AML-193 (cell line): ENCODE measurements at places on chromosomes 13 and 19.

DNA sequence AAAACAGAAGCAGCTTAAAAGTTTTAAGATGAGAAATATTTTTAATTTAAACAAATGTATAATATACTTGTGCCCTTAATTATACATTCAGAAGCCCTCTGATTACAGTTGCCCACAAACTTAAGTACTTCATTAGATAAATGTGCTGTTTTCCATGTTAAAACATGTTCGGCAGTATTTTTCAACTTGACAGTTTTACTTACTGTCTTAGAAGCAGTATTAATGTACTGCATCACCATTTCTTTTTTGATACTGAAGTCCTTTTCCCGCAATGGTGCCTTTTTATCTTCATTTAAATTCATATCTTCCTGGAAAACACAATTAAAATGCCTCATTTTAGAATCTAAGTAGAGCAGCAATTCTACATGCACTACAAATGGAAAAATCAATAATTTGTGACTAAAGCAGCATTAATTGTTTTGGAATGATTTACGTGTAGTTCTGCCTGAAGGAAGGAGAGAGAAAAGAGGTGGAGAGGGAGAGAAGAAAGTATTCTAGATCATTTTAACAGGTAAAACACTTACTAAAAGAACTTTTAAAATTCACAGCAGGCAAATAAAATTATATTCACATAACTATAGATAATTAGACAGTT, 70.2 kb downstream of the DIAPH3 start:
- no peak for DNase-seq

DNA sequence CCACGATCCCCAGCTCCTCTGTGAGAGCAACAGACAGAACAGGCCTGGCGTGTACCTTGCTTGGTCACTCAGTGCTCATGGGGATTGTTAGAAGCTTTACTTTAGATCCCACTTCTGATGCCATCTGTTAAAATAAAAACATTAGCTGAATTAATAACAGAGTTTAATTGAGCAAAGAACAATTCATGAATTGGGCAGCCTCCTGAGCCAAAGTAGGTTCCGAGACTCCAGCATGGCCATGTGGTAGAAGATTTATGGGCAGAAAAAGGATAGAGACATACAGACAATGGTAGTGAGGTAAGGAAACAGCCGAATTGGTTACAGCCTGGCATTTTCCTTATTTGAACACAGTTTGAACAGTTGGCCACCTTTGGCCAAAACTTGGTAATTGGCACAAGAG, 223.9 kb upstream of the TRPC4 start:
- DNase-seq, result no peak

- DNase-seq, result no peak
Observed at GRCh38 chr13:26653310-26653709, 95.8 kb downstream of the WASF3 start.

DNA sequence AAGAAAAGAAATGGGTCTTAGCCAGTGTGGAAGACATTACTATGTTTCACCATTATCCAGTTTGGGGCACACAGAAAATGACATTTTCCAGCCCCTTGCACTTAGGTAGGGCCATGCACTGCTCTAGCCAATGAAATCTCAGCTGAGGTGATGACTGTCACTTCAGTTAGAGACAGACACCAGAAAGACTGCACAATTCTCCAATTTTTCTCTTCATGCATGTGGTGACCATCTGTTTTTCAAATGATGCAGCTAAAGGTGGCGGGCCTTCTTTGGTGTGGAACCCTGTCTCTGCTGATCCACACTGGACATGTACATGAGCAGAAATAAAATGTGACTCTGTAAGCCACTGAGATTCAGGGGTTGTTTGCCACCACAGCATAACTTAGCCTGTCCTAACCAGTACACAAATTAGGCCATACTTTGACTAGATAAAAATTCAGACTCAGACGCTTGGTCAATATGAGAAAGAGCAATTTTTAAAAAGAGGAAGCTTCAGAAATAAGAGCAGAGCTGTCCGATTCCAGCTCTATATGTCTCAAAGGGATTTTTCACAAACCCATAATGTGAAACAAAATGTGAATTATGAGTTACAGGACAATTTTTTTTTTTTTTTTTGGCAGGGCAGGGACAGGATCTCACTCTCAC, 6.7 kb downstream of the ZNF565 start:
- DNase-seq, result no peak

- DNase-seq, result no peak
Observed at GRCh38 chr13:39462428-39462827, 140.6 kb downstream of the LHFPL6 start.

DNA sequence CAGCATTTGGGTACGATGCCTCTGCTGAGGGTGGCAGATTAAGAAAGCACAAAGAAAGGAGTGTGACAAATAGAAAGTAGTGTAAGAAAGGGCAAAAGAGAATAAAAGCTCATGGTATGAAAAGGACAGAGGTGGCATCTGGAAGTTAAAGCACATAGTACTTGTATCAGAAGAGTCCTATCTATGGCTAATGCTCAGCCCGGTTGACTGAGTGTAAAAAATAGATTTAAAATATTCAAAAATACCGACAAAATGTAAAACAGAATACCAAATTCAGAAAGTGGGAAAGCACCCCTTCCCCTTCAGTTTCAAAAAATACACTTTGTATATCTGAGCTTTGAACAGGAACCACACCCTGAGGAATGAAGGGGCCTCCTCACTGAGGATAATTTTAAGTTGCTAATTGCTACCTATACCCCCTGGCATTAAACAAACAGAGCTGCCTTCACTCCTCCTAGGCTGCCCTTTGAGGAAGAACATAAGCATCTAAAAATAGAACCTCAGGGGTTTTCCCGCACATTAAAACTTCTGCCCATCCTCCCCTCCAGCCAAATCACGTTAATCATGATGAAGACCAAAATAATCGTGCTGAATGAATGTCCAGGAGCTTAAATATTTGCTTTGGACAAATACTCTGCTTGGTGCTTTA, 43.3 kb downstream of the DLEU7 start:
- no peak for DNase-seq

DNA sequence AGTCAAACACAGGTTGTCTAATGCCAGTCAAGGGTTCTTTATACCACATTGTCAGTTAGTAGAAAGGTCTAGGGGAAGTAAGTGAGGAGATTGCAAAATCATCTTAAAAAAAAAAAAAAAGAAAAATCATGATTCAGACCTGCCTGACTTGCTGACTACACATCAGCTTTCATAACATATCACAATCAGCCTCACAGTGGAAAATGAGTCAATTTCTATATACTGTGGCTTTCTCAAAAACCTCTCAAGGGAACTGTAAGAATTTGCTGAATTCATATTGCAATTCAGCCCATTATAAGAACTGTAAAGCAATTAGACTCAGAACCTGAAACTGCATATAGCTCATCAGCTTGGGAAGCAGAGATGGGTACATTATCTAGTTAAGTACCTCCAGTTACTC, 75.3 kb upstream of the GPC6 start:
- DNase-seq, result peak; percentile 84

- DNase-seq, result no peak
Observed at GRCh38 chr19:1720237-1720636, 33.1 kb upstream of the ONECUT3 start.

GRCh38 chr13:112587764-112588489, at the start of gene TUBGCP3:
Gene TUBGCP3, minus strand, starts transcription at chr13:112588153. Its CDS starts 173 bp downstream, at chr13:112587980.
- peak; percentile 87 for DNase-seq

- no peak for DNase-seq
Observed at GRCh38 chr13:79226250-79226649, 179.8 kb downstream of the RBM26 start.

- no peak for DNase-seq
Observed at GRCh38 chr13:60275208-60275607, 111.5 kb upstream of the DIAPH3 start.

- no peak for DNase-seq
Observed at GRCh38 chr13:101986316-101986715, 415.5 kb downstream of the FGF14 start.

DNA sequence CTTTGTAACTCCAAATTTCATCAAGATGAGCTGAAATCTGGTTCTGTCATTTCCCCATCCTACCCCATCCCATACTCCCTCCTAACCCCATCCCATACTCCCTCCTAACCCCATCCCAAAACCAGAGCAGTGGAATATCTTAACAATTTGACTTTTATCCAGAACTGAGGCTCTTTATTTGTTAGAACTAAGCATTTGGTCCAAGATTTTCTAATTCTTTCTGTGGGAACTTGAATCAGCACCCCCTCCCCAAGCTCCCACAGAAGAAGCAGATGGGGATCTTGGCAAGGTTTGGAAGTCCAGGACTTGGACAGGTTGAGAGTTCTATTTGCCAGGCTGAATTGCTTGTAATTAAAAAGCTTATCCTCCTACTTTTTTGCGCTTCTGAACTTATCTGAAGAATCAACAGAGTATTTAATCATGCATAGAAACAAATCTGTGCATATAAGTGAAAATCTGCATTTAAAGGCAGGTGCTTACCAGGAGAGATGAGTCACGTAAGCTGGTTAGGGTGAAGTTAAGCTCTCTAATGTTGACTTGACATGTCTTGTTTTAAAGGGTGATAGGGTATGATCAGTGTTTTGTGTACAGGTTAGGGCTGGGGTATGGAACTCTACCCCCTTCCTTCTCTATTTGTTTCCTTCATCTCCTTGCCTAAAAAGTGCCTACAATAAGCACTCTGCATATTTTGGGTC, 111.1 kb downstream of the COG6 start:
- DNase-seq, result no peak

- DNase-seq, result no peak
Observed at GRCh38 chr13:29227576-29227975, 367.9 kb downstream of the SLC7A1 start.

GRCh38 chr13:67967031-67967430, 736.9 kb upstream of the PCDH9 start:
- DNase-seq, result no peak

- DNase-seq, result no peak
Observed at GRCh38 chr13:37657134-37657533, 58.6 kb upstream of the POSTN start.

- DNase-seq, result no peak
Observed at GRCh38 chr13:31717583-31717982, 21.7 kb upstream of the RXFP2 start.

DNA sequence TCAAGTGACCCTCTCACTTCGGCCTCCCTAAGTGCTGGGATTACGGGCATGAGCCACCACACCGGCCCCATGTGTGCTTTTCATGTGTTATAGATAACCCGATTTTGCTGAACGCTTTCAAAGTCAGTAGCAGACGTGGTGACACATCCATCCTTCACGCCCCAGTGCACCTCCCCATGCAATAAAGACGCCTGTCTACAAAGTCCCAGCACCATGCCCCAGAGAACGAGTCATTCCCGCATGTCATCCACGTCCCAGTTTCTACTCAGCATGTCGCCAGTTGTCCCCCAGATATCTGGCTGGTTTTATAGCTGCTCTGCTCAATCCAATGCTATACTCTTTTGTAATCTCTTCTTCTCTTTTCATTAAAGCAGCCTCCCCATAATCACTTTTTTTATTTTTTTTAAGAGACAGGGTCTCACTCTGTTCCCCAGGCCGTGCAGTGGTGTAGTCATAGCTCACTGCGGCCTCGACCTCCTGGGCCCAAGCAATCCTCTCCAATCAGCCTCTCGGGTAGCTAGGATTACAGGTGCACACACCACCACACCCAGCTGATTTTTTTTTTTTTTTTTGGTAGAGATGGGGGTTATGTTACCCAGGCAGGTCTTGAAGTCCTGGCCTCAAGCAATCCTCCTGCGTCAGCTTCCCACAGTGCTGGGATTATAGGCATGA, 42.5 kb downstream of the DNM2 start:
- no peak for DNase-seq

DNA sequence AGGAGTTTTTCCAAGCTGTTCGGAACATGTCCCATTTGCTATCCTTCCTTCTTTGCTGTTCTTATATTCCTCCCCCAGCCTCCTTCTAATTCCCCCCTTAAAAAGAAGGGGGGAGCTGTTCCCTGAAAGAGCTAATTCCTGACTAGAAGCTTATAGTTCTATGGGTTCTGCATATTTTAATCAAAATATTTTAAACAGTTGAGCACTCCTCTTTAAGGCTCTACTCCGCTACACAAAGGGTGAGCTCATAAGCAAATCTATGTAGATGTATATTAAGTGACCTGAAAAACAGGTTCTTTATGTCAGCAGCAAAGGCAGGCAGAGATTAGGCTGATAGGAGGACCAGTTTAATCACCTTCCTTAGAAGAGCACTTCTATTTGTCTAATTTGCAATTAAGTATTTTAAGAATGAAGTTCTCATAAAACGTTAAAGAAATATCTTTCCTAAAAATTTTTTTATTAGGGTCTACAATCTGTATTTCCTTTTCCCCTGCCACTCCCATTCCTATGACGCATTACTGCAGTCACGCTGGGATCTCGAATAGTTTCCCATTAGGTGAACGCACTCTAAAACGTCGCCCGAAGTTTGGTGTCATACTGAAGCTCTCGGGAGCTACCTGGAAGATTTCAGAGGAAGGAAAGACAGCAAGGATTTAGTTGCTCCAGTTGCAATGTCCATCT, 5.2 kb downstream of the EFNB2 start:
- DNase-seq, result no peak

DNA sequence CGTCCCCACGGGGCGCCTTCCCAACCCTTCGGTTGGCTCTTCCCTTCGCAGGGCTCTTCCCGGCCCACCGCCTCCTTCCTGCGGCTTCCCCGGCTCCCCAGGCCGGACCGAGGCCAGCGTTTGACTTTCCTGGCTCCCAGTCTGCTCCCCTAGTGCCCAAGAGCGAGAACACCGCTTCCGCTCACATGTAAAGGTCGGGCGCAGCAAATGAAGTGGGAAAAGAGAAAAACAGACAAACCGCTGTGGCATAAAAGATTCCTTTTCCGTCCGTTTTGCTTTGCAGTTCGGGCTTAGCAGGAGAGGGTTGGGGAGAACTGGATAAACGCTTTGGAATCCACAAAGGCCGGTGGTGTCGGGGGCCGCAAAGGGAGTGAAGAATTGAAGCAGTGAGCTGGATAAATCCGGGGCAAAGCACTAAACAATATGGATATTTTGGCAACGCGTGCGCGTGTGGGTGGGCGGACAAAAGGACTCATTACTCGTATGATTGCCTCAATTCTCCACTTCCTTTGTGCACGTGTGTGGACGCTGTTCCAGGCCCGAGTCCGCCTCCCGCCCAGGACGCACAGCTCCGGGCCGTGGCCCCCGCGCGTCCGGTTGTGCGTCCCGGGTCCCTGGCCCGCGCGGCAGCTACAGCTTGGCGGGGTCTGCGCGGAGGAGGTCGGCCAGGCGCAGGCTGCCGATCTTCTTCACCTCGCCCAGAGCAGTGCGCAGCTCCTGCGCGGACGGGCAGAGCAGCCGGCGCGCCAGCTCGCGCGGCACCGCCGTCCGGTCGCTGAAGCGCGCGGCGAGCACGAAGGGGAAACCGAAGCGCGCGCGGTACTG, 8.6 kb upstream of the CDX2 start:
- no peak for DNase-seq

- peak; percentile 11 for DNase-seq
Observed at GRCh38 chr19:1774989-1775772, 21.9 kb downstream of the ONECUT3 start.

- DNase-seq, result no peak
Observed at GRCh38 chr19:46887240-46887782, 26.5 kb downstream of the ARHGAP35 start.

GRCh38 chr19:54662730-54663129, at the start of gene LILRB4:
Gene LILRB4, plus strand, starts transcription at chr19:54662985. Its CDS starts 49 bp downstream, at chr19:54663034.
- no peak for DNase-seq

DNA sequence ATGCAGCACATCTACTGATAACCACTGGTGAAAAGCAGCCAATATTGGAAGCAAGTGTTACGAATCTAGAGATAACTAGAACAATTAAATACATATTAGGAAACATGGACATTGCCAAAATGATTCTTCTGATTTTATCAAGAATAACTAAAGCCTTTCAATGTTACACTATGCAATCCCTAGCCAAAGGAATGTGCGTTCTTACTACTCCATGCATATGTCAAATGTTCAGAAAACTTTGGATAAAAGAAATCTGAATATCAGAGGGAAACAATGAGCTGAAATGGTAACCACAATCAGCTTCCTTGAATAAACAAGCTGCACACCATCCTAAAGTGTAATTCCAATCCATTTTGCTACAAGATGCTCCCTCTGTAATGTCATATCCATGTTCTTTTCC, 951 bp upstream of the POSTN start:
- no peak for DNase-seq
